ENCODE measurements at places on chromosomes 7 and 10.

- no peak for DNase-seq
Measured at GRCh38 chr10:28496017-28496416, 36.9 kb upstream of the WAC start.

- DNase-seq: no peak
Measured at GRCh38 chr10:24850727-24851296, 101.6 kb downstream of the PRTFDC1 start.

GRCh38 chr10:122421742-122422141 lies 32.7 kb upstream of the ARMS2 start:
- no peak for DNase-seq

DNA sequence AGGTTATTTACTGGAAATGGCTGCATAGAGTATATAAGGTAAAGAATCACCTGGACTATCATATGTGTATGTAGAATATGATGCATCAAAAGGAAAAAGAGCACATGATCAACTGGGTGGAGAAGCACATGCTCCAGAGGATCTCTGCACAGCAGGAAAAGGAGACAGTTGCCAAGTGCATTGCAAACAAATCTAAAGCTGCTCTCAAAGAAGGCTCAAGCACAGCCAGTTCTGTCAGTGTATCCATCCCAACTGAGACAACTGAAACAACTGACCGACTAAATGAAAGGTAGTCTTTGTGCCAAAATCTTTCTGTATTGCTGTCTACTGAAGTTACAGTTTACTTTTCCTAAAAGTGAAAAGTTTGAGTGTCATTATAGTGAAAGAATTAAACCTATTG lies 83.2 kb upstream of the SGCE start:
- no peak for DNase-seq

DNA sequence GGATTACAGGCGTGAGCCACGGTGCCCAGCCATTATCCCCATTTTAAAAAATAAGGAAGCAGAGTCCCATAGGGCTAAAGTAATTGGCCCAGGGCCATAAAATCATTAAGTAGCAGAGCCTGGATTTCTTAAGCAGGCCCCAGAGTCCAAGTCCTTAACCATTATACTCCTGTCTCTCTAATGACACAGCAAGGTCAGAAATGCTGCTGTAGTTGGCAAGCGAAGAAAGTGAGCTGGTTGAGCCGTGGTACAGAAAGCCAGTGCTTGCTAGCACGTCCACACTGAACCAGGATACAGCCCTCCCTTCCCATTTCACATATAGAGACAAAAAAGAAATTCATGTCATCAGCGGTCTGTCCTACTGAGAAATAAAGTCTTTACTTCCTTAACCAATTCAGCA lies 562.7 kb downstream of the GALNT17 start:
- DNase-seq: no peak

- no peak for DNase-seq
Measured at GRCh38 chr7:137951700-137952425, 50.0 kb downstream of the CREB3L2 start.

- DNase-seq: no peak
Measured at GRCh38 chr10:78779339-78779955, 289.3 kb upstream of the ZMIZ1 start.

DNA sequence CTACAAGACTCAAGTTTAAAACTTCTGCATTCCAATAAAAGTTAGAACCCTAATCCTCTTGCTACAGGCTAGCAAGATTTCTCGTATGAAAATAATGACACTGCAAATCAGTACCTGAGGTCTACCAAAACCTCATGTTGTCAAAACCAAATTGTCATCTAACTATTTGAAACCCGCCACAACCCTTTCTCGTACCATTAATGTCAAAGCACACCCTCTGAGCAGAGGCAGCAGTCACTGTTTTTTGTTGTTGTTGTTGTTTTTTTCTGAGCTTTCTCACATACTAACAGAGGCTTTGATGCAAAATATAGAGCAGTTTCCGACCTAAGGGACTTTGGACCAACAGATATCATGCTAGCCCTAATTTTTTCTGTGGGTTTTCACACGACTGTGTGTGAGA lies 563.9 kb upstream of the C7orf33 start:
- DNase-seq: no peak

DNA sequence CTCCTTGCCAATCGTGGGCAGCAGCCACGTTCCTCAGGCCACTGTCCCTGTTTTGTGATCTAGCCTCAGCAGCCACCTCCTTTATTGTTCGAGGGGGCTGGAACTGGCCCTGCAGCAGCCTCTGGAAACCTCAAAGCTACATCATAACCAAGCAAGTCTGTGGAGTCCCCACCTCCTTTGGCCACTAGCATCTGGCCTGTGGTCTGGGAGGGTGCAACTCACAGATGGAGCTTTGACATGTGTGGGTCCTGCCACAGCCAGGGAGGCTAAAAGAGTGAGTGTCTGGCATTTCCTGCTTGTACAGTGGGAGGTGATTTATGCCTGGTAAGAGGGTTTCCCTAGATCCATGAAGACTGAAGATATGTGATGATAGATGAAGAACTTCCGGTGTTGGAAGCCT lies 32.3 kb upstream of the NUB1 start:
- no peak for DNase-seq

- DNase-seq: peak; percentile 44
Measured at GRCh38 chr7:21261627-21262594, 166.0 kb upstream of the SP4 start.

DNA sequence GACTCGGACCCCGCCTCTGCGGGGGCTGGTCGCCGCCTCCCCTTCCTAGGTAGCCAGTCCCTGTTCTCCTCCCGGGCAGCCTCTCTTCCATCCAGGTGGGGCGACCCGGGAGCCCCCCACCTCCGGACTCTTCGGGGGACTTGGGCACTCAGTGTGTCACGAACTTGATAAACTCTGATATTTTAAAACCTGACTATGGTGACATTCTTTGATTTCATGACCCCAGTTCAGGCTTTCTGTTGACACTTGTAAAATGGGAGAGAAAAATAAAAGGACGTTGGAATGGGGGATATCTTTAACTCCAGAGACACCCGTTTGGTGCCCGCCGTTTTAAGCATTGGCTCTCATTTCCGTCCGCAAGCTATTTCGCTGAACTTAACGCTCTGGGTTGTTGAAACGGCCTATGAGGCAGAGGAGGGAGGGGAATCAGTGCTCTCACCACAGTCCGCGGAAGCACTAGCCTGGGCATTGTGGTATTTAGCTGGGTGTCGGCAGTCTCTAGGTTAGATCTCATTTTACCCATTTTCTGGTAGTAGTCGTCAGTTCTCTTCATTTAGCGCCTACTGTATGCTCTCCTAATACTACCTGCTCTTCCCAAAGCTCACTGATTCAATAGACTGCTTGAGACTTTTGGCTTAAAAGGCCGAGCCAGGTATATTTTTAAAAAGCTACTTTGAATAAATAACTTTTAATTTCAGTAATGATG lies 738 bp downstream of the VPS26A start:
- peak; percentile 26 for DNase-seq

- no peak for DNase-seq
Measured at GRCh38 chr10:116674901-116675423, 54.2 kb downstream of the PNLIPRP2 start.

DNA sequence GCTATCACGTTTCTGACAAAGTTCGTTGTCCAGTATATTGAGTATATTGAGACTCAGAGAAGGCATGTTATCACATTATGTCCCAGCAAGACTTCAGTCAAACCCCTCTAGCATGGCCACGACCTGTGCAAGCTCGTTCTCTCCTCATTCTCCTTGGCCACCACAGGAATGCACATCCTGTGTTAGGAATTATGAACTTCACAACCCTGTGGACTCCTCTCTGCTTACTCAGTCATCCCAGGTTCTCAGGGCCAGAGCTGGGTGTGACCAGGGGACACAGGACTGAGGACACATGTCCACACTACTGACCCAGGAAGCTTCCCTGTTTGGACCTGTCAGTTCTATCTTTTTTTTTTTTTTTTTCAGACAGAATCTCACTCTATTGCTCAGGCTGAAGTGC lies 4.4 kb downstream of the SH2D4B start:
- no peak for DNase-seq

- DNase-seq: no peak
Measured at GRCh38 chr7:8063706-8064297, 95.2 kb downstream of the GLCCI1 start.

DNA sequence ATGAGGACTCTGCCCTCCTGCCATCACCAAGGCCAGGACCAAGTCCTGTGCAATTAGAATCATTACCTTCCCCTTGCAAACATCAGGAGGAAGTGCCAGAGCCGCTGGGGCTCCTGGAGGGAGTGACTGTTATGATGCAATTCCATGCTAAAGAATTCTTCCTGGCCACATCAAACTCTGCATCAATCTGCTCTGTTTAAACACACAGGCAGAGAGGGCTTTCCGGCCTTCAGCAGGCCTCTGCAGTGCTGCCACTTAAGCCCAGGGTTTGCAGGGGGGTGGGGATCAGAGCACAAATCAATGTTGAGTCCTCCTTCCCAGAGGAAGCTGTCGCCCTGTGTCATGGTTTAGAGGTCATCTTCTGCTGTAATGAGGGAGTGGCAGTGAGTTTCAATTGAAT lies 58.1 kb downstream of the CTBP2 start:
- DNase-seq: no peak

DNA sequence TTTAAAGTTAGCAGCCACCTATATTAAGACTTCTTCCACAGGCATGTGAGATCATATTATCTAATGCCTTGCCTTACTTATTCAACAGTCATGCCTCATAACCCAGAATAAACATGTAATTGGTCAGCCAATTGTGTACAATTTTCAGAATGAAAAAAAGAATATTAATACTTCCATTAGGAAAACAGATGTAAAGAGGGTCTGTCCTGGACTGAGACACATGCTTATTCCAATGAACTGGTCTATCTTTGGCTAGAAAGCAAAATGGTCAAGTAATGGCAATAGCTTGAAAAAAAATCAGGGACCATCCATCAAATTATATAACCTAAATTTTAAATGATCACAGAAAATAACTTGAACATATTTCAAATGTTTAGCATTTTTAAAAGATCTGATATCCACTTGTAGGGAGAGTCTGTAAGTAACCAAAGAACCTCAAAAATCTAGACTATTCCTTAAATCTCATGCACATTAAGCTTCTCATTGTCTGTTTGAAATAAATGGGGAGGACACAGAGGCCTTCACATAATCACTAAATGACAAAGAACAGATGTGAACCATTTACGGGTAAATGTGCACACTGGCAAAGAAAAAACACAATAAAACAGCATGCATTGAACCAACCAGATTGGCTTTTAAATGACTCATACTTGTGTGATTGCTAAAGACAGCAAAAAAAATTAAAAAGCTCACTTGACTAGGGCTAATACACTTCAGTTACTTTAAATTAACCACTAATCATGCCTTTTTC lies 568.8 kb upstream of the PCDH15 start:
- DNase-seq: no peak

DNA sequence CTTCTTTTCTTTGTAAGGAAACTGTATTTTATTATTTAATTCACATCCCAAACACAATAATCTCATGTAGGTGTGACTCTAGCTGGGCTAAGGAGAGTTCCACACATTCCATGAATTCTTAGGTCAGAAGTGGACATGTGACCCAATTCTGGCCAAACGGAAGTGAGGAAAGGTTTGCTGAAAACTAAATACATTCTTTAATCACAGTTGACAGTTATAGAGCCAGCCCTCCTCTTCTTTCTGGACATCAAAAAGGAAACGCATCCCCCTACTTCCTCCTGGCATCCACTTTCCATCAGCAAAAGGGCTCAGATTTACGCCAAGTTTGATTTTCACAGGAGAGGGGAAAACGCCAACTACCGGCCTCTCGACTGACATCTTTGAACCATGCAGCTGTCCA lies 774.4 kb upstream of the POM121L12 start:
- no peak for DNase-seq

- DNase-seq: no peak
Measured at GRCh38 chr7:9175871-9176270, 742.5 kb downstream of the NXPH1 start.

DNA sequence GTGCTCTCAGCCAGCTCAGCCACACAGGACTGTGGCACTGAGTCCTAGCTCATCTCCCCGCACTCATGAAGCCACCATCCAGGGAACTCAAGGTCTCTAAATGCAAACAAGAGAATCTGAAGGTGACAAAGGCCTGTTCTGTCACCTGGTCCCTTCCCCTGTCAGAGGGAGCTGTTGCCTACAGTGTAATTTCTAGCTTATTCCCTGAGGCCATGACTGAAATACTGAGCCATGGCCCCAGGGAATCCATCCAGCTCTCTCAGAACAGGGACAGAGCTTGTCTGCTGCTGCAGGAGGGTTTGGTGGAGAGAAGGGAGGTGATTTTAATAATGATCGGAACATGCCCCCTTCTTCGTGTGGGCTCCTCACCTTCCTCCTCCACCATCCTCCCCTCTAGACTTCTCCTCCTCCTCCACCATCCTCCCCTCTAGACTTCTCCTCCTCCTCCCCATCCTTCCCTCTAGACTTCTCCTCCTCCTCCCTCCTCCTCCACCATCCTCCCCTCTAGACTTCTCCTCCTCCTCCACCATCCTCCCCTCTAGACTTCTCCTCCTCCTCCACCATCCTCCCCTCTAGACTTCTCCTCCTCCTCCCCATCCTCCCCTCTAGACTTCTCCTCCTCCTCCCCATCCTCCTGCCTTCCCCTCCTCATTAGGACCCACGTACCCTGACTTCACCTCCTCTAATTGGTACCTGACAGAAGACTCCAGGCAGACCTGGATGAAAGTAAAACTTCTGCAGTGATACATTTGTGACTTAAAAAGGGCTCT lies 338.0 kb upstream of the MKI67 start:
- peak; percentile 48 for DNase-seq

DNA sequence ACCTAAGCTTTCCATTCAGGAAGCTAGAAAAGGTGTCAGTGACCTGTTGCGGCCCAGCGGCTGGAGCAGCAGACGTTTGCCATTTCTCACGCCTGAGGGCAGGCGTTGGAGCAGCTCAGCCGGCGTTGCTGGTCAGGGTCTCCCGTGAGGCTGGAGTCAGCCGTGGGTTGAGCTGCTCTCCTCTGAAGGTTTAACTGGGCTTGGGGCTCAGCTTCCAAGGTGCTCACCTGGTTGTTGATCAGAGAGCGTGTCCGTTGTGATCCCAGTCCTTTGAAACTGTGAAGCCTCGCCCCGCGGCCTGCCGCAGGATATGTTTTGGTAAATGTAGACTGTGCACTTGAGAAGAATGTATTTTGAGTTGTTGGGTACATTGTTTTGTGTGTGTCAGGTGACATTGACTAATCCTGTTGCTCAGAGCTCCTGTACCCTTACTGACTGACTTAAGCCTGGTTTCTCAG lies 20.6 kb upstream of the PWWP2B start:
- DNase-seq: no peak

DNA sequence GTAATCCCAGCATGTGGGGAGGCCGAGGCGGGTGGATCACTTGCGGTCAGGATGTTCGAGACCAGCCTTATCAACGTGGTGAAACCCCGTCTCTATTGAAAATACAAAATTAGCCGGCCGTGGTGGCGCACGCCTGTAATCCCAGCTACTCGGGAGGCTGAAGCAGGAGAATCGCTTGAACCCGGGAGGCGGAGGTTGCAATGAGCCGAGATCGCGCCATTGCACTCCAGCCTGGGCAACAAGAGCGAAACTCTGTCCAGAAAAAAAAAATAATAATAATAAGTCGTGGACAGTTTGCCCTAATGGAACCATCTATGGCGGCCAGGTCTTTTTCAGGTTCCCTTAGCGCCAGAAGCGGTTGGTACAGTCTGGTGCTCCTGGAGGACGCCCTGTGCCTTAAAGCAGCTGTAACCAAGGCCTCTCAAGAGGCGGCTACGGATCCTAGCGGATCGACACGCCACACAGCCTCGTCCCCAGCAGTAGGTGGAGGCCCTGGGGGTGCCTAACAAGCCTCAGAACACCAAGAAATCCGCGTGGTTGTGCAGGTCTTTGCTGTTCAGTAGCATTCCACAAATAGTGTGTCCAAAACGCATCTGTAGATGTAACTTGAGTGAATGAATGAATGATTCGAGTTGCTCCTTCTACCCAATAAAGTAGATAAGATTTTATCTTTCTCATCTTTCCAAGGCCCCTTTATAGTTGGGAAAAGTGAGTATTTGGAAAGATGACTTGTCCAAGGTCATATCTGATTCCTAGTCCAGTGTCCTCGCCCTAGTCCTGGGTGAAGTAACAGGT lies 982 bp downstream of the PGAM1 start:
- no peak for DNase-seq

Data from HCT116 (cell line).